ENCODE measurements at places on chromosomes 1 and 21. TPM values are rescaled to one million over a fixed set of nuclear protein-coding genes. Genes with fewer than 3 reads are reported as not detected.

DNA sequence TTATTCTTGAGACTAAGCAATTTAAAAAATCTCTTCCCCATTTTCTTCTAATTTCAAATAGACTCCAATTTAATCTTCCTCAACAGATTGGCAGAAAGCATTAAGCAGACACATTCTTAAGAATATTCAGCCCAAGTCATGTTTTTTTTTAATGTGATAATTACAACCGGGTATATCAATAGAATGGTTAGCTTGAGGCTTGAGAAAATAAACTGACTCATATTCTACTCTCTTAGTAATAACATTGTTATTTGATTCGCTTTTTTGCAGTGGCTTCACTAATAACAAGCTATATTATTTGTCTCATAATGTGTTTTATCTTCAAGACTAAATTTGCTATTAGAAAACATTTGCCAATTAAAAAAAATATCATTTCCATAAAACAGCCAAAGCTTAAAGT, 488.6 kb upstream of the RGS18 start:
- no peak for DNase-seq
- no peak overlapping the region for H3K27ac ChIP-seq
- no peak overlapping the region for H3K4me3 ChIP-seq
- no peaks in the 10 kb centered on the region for H3K36me3 ChIP-seq

DNA sequence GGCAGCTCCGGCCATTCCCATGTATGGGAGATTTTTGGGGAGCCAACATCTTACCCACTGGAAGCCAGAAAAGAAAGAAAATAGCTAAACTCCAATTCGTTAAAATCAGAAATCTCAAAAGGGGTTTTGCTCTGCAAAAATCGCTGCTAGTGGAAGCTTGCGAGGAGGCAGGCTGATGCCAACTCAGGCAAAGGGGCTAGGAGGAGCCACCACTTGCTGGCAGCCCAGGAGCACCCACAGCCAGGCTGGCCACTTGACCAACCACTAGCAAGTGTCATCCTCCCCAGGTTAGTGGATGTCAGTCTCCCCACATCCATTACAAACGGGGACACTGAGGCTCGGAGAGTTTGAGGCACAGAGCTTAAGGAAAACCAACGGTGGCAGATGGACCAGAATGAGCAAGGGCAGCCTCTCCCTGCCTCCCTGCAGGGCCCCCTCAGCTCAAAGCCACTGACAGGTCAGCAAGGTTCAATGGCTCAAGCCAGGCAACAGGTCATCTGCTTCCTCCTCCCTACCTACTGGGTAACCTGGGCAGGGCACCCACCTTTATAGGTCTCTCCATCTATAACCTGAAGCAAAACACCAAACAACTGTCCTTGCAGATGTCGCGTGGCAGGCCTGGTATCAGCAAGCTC, 10.8 kb downstream of the KCNN3 start:
- H3K4me1 ChIP-seq: peaks cover 31% of the 10 kb centered on the region
- no peak for DNase-seq
- no peaks in the 10 kb centered on the region for H3K36me3 ChIP-seq
- H3K27me3 ChIP-seq: no peaks in the 10 kb centered on the region

DMRTA2 gene
- total RNA-seq: 0.10 TPM

DNA sequence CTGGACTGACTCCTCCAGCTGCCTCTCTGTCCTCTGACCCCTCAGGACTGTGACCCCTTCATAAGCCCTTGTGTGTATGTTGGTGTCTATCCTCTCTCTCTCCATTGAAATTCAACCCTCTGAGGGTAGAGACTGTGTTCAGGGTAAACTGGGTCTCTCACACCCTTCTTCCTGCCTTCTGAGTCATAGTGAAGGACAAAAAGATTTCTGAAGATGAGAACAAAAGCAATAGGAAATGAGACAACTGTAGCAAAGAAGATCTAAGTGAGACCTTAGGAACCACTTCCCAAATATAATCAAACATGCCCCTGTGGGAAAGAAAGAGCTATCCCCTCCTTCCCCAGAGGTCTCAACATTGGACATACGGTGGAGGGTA, 16.9 kb downstream of the NUAK2 start:
- H3K27ac ChIP-seq: no peak overlapping the region
- peaks cover 5% of the 10 kb centered on the region for H3K4me1 ChIP-seq
- H3K27me3 ChIP-seq: no peaks in the 10 kb centered on the region
- H3K4me3 ChIP-seq: no peak overlapping the region
- peaks cover 29% of the 10 kb centered on the region for H3K36me3 ChIP-seq

- H3K4me1 ChIP-seq: no peaks in the 10 kb centered on the region
- H3K4me3 ChIP-seq: no peak overlapping the region
- no peak overlapping the region for H3K27ac ChIP-seq
These were observed 105.1 kb upstream of the TLR5 start for GRCh38 chr1:223248001-223248769.

DNA sequence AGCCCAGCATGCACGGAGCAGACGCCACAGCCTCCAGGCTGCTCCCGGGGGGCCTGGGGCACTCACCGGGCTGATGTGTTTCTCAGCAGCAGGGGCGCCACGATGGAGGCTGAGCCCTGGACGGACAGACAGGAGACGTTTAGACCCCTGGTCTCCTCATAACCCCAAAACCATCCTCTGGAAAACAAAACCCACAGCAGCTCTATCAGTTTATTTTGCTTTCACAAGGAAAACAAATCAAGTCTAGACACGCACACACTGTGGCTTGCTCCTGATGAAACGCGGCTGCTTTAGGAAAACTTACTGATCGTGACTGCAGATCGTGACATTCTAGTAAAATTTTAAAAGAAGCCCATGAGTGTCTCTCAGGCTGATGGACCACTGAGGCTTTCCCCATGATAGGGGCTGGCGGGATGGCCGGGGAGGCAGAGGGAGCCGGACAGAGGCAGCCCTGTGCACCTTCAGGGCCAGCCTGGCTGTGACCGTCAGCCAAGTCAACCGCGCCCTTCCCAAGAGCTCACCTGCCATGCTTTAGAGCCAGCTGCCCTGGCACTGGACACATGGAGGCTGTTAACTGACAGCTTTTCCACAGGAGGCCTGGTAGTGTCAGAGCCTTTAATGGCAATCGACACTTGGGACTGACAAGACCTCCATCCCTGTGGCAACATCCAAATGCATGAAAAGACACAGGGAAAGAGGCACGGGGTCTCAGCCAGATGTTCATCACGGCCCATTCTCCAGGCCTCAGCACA, 5.2 kb downstream of the POFUT2 start:
- no peaks in the 10 kb centered on the region for H3K27me3 ChIP-seq
- DNase-seq: no peak
- H3K36me3 ChIP-seq: peaks cover 82% of the 10 kb centered on the region
- H3K4me1 ChIP-seq: peaks cover 5% of the 10 kb centered on the region

GRCh38 chr1:110722807-110723206, 48.1 kb upstream of the KCNA3 start:
- no peak overlapping the region for H3K27ac ChIP-seq
- H3K4me1 ChIP-seq: peaks cover 2% of the 10 kb centered on the region
- no peak for DNase-seq
- no peak overlapping the region for H3K4me3 ChIP-seq
- H3K27me3 ChIP-seq: no peaks in the 10 kb centered on the region
- no peaks in the 10 kb centered on the region for H3K36me3 ChIP-seq

LIN9 gene
- 10.9 TPM for total RNA-seq

Data from heart left ventricle (tissue), 16 donors.